ENCODE measurements at places on chromosomes 2 and 18. TPM values are rescaled to one million over a fixed set of nuclear protein-coding genes. Genes with fewer than 3 reads are reported as not detected.

Gene ONECUT2
- 0.02 TPM for total RNA-seq

DNA sequence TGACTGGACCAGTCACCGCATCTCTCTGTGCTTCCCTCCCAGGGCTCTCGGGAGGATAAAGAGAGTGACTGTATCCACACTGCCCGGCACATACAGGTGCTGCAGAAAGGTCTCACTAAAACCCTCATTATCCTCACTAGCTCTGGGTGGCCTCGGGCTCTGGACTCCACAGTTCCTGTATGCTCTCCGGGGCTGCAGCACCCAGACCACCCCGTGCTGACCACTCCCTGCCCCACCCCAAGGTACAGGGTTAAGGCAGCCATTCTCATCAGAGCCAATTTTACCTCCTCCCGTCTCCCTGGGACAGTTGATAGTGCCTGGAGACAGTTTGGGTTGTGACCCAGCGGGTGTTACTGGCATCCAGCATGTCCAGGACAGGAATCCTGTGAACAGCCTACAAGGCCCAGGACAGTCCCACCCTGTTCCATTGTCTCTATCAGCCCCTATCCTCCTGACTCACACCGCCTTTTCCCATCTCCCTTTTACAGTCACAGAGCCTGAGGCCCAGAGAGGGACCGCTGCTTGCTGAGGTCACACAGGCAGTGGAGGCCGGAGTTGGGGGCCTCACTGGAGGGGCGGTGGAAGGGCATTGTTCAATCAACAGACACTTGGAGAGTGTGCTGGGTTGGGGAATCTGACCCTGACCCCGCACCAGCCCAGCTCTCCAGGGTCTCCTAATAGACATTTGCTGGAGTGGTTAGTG, 1.7 kb downstream of the ZAP70 start:
- DNase-seq, result no peak

Gene CD207
- not detected for total RNA-seq

DNA sequence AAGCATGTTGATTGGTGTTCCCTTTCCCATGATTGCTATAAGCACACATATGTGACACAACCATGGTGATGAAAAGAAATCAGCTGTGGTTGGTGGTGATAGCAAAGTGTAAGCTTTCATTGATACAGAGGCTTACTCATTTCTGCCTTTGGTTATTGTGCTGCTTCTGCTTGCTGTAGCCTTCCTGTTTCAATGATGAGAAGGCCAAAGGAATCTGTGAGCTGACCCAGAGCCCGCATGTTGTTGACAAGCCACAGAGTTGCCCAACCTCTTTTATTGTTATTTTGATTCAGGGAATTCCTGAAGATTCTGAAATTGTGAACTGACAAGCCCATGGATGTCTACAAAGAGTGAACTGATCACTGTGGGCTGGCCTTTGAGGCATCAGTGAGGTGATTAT, 164.4 kb downstream of the TMEFF2 start:
- DNase-seq, result no peak

Gene SNORC
- total RNA-seq, result 1.3 TPM

DNA sequence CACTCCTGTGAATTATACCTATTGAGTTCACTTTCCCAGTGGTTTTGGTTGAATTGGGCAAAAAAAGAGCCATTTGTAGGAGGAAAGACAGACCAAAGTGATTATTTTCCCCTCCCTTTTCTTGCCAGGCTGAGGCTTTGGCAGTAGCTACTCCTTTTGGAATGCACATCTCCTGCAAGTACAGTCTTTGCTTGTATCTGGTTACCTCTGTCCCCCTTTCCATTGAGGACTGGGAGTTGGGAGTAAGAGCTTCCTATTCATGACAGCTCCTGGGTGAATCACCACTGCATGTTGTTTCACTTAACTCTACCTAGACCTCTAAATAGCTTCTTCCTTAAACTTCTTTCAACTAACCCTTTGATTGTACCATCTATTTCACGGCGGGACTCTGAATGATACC, 695.3 kb upstream of the ZNF804A start:
- DNase-seq, result no peak

DNA sequence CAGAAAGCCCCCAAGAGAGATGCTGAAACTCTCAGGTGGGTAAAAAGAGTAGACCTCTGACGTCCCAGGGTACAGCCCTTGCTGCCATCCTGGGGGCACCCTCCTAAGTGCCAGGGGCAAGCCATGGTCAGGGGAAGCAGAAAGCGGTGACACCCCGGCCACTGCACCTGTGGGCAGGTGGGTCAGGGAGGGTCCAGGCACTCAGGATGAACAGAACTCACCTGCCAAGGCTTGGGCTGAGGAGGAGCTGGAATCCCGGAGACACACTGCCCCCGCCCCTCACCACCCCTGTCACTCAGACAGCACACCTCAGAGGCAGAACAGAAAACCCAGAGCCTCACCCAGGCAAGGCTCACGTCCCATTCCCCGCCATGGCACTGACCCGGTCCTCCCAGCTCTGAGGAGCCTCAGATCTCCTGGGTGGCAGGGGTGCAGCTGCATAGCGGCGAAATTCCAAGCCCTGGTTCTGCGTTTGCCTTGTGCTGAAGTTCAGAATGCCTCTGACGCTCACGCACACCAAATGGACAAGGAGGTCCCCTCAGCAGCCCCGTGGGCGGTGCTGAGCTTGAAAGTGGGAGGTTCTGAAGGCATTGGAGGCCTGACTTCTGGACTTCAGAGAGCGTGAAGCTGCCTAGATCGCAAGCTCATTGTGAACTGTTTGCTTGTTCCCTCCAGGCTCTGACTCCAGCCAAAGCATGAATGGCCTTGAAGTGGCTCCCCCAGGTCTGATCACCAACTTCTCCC, 4.3 kb downstream of the GPR17 start:
- DNase-seq, result no peak

DNA sequence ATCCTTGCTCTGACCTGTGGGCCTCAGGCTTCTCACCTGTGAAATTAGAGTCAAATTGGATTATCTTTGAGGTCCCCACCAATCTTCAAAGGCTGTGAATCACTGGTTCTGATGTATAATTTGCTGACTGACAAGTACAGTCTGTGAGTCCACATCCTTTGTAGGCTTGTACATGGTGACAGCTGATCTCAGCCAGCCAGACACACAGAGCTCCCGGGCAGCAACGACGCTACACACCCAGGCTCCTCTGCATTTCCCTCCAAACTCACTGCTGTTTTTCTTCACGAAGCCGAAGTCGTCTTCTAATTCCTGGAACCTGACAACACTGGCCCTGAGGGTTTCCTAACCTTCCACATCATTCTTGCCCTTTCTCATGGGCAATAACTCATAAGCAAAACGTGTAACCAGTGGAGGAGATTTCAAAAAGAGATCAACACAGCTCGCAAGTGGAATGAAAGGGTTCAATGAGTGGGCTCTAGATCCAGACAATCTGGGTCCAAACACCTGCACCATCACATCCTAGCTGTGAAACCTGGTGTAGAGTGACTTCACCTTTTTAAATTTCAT, 37.9 kb upstream of the EVA1A start:
- DNase-seq, result no peak

Gene ELOA2
- total RNA-seq, result not detected

DNA sequence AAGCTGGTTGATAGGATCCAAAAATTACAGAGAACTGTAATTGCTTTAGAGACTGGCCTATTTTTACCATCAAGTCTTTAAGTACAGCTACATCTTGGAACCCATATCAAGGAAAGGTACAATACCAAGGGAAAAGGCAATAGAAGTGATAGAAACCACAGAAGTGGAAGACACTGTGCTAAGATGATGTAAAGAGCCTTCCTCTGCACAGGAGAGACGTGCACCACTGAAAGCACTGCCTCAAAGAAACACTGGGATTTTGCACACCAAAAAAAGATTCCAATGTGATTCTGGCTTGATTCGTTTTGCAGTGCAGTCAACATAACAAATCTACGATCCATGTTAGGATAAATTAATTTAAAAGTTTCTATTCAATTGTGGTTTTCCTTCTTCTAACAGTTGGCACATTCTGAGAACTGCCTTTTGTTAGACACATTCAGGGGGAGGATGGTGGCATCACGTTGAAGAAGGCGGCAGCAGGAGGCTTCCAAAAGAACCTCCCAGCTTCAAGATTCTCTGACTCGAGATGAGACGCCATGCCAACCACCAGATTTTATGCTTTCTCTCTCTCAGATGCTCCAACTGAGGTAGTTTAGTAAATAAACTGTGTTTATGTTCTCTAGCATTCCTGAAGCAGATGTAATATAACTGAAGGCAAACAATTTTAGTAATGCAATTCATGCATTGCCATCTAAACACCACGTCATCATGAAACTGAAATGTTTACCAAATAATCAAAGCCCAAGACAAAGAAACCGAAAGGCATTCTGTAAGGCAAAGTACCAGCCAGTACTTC, 102.9 kb downstream of the BCL2 start:
- DNase-seq, result no peak

DNA sequence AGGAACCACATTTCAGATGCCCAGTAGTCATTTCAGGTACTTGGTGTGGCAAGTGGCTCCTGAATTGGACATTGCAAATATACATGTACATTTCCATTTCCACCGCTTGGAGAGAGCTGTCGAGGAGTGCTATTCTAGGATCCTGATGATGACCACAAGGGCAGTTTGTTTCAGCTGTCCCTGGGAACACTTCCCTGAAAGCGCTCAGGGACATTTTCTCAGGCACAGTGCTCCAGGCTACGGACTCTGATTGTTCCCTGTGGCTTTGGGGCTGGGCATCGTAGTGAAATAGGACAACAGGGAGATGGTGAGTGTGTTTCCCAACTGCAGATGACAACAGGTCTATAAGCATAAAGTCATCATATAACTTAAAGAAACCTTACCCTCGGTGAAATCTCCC, 3.1 kb downstream of the DBI start:
- no peak for DNase-seq

GRCh38 chr2:33062665-33063250, 116.0 kb downstream of the LTBP1 start:
- no peak for DNase-seq

Gene MARCHF4
- total RNA-seq, result not detected

Gene PLCD4
- total RNA-seq, result 0.43 TPM

- DNase-seq, result no peak
These were observed 53.5 kb downstream of the RDH14 start for GRCh38 chr2:18506883-18507509.

Gene REG3A
- not detected for total RNA-seq

DNA sequence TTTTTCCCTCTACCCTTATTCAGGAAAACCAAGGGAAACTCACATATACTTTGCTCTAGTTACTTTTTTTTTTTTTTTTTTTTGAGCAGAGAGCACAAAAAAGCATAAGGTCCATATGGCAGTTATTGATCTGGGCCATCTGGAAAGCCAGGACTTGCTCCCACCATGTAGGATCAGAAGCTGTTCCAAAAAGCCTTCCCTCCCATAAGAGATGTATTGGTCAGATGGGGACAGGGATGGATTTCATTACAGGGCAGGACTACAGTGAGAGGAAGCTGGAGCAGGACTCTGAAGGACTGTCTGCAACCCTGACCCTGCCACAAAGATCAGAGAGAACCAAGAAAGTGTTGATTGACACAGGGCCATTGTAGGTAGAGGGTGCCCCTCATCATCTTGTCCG, 57.3 kb downstream of the NRP2 start:
- no peak for DNase-seq

Gene SCYGR8
- not detected for total RNA-seq

DNA sequence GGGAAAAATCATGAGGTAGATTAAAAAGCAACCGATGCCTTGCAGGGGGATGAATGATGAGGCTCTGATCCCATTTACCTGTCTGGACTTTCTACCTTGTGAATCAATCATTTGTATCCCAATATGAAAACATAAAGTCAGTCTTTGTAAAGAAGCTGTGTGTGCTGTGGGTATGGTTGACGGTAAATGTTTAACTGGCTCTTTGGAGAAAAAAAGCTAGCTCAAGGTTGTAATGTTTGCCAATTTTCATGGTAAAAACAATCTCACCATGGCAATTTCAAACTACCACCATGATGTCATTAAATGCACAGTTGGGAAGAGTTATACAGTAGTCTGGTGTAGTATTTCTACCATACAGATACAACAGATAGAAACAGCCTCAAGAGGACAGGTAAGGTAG, 14.6 kb downstream of the TTR start:
- no peak for DNase-seq

DNA sequence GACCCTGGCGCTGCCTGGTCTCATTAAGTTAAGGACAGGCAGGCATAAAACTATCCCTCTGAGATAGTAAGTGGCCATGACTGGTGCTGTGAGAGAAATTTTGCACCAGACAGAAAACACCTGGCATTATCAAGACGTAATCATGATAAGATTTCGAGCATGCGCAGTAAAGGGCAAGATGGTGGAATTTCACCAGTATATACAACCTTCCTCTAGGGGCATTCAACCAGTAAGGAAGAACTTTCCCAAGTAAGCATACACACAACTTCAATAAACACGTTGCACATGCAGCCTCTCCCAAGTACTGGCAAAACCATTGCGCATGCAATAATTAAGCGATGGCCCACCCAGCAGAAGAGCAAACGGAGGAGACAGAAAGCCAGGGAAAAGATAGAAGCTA, 1376.4 kb upstream of the CRIM1 start:
- no peak for DNase-seq

GRCh38 chr2:69584127-69584889, 59.2 kb downstream of the AAK1 start:
- no peak for DNase-seq

Gene RFX8
- 0.76 TPM for total RNA-seq

All from activated naive CD4-positive, alpha-beta T cell treated with anti-CD3 and anti-CD28 coated beads, Interleukin-2, amount 50 U/mL, for 72 hours (primary cell).